ENCODE measurements at places on chromosomes 2 and 18.

DNA sequence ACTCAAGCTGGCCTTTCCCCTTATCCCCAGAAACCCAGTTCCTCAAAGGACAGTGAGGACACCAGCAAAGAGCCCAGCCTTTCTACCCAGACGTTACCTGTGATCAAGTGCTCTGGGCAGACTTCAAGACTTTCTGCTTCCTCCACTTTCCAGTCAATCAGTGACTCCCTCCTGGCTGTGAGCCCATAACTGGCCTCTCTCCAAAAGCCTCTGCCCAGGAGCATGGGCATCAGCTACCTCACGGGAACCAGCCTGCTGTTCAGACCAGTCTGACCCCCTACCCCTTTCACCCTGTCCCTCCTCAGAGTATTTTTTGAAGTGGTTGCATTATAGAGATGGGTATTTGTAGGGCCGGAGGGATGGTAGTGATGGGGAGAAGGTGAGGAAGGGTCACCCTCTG is 27.7 kb upstream of the CYP27A1 start:
- no peak for DNase-seq

DNA sequence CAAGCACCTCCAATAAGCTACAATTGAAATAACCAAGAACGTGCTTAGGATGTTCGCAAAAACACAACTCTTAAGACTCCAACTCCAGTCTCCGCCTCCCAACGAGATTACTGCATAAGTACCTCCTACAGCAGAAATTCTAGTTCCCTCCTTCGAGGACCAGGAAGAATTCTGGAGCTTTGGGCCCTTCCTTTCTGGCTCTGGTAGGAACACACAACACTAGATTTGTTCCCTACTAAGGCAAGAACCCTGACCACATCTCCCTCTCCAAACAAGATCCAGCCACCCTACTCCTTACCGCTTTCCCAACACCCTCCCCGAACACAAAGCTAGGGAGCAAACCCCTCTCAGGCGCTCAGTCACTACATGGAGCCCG is 721 bp downstream of the ADAM17 start:
- DNase-seq, result no peak

DNA sequence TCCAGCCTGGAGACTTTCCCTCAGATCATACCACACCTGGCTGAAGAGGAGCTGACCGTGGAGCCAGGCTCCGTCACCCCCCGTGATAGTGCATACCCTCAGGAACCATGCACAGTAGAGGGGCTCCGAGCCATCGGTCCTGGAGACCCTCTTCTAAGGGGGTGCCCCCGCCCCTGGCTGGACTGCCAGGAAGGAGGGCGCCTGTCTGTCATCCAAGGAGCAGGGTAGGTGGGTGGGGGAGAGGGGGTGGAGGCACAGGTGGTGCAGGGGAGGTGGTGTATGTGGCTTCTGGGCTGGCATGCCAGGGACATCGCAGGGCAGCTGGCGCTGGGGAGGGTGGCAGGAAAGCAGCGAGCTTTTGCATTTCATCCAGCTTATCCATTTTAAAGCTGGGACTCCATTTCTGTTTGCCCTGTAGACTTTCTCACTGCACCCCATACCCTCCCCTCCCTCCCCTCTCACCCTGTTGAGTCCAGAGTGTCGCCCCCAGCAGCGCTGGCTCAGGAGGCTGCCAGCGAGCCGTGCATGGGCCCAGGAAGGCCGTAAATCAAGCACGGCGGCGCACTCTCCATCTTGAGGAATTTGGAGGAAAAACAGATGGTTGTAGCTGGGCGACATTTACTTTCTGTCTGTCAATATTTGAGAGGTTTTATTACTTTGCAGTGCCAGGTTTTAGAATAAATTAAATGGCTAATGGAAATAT is 56.2 kb upstream of the HS6ST1 start:
- DNase-seq, result no peak

- no peak for DNase-seq
Measured at GRCh38 chr2:238504181-238504931, 77.6 kb downstream of the ASB1 start.

GRCh38 chr2:241561832-241562231 is 3.3 kb downstream of the BOK start:
- DNase-seq, result no peak

DNA sequence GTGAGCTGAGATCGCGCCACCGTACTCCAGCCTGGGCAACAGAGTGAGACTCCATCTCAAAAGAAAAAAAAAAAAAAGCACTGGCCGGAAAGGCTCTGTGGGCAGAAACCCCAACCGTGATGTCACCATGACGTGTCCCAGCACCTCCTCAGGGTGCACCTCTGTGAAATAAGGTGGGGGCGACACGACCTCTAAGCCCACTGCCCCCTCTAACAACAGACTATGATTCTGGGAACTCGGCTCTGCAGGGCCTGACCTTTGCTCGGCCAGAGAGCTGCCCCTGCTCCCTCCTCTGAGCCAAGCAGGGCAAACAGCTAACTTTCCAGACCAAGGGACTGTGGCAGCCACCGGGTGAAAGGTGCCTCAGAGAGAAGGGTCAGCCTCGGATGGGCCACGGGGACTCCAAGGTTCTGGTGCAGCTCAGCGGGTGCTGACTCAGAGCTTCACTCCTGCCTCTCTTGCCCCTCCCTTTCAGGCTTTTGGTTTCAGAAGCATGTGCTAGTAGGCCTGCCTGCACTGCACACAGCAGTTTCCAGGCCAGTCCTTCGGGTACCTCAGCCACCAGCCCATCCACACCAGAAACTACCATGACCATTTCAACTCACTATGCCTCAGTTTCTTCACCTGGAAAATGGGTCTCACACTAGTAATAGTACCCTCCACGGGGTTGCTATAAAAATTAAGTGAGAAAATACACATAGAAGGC is 8.0 kb downstream of the TMBIM1 start:
- no peak for DNase-seq

DNA sequence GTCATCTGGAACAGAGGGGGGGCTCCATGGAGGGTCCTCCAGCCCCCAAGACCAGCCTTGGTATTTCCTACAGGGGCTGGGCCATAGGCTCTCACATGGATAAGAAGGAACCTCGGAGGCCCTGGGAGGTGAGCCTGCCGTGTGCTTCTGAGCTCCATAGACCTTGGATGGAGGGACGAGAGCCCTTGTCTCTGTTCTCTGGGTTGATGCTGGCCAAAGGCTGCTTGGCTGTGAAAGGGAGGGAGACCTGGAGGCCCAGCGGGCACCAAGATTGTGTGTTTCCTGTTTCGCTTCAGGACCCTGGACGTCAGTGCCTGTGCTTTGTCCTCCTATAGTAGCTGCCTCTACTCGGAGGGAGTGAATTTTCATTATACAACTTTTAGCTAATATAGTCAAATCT is 20.8 kb downstream of the CABLES1 start:
- no peak for DNase-seq

GRCh38 chr18:28086670-28087552 is 90.0 kb downstream of the CDH2 start:
- no peak for DNase-seq

DNA sequence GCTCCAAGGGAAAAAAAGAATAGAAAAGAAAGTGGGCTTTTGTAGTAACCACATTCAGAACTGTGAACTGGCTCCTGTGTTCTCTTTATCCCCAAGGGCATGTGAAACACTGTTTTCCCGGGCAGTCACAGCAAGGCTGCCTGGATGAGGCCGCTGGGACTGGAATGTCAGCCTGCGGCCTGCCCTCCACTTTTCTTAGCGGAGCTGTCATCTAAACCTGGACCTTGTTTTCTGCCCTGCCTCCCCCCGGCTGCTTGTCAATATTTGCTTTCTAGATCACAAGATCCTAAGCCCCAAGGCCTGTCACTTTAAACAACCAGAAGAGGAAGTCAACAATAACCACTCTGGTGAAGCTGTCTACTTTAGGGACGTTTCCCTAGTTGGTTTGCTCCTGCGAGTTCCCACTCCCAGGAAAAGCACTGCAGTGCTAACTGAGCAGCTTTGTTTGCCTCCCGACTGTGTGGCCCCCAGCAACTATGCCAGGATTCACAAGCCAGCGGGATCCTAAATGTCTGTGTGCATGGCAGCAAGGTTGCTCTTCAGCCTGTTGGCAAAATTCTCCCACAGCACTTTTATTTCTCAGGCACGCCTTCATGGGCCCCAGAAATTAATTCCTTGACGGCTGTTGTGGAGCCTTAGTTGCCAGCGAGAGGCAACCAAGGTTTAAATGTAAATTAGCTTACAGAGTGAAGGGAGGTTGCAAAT is 30.6 kb downstream of the SOWAHC start:
- peak; percentile 49 for DNase-seq

- DNase-seq, result no peak
Measured at GRCh38 chr2:240510513-240511210, 47.1 kb downstream of the ANKMY1 start.

GRCh38 chr2:15315411-15315810 is 245.7 kb downstream of the NBAS start:
- DNase-seq, result no peak

DNA sequence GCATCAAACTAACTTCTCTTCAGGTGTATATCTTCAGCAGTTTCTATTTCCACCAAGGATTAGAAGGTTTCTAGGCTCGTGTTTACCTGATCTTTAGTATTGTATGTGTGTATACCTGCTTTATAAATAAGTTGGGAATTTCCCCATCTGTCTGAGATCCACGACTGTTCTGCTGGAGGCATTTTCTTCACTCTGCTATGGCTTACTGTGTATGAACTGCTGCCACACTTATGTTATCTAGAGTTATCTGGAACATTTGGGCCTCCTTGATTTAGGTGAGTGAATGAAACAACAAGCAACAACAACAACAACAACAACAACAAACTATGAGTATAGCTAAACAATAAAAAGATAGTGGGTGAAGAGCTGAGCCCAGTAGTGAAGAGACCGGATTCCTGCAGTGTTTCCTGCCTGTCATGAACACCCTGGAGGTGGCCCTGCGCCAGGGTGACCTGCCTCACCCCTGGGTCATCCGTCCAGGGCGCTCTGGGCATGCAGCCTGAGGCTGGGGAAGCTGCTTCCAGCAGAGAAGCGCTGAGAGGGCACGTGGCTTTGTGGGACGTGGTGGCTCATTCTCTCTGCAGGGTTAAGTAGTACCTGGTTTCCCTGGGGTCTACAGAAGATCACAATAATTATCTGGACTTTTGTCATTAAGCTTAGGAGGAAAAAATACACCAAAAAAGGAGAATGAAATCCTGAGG is 56.1 kb upstream of the GATA6 start:
- no peak for DNase-seq

DNA sequence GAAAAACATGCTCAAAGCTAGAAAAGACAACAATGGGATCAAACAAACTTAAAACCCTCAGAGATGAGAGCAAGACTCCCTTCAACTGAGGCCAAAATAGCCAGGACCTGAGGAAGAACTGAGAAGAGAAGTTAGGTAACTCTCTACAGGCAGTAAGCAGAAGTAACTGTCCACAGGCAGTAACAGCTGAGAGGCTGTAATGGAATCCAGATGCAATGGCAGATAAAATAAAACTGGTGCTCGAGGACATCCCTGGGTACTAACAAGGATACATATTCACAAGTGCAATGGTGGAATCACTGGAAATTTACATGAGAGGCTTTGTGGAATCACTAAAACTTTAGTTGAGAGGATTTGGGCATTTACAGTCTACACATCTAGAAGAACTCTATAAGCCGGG is 30.4 kb upstream of the C2orf66 start:
- no peak for DNase-seq

GRCh38 chr18:69528435-69528834 is 127.7 kb downstream of the DOK6 start:
- DNase-seq, result no peak

DNA sequence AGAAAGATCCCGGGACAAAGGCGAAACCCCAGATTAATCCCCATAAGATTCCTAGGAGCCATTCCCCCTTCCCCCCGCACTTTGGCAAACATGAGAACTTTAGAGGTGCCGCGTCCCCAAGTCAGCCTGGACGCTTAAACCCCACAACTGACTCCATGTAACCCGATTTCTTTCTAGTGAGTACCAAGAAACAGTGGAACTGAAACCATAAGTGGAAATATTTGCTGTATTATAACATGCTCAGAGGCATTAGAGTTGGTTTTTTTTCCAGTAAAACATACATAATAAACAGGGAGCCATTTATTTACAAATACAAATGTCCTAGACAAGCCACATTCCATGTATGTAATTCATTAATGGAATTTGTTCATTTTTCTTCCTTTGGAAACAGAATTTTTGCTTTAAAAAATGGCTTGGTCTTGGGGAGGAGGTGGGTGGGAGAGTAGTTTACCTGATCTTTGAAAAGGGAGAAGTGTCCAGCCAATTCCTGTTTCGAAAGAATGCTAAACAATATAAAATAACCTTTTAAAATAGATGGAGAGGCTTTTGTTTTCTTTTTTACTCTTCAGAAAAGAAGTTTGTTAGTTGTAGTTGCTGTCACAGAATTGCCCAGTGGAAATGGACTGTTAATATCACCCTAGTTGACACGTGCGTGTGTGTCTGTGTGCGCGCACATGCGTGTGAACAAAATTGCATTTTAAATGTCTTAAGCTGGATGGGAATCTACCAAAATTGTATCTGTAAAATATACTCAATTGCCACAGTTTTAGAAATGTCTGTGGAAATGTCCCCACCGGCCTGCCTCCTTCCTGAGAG is 10.6 kb downstream of the POU3F3 start:
- DNase-seq, result no peak

DNA sequence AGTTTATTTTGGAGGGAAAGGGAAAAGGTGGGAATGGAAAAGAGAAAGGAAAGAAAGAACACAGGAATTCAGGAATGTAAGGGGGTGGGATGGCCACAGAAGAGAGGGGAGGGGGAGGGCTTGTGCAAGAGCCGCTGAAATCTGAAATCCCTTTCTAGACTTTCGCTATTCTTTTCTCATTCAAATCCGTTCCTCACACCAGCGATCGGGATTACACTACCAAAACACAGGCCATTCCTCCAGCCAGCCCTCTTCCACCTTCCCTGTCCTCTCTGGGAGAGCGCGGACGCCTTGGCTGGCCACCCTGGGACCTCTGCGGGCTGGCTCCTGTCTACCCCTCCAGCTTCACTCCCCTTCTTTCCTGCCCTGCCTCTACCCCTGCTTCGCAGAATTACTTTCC is 102.3 kb downstream of the CDCA7 start:
- DNase-seq, result no peak

GRCh38 chr18:11839556-11839955 is 11.7 kb upstream of the CHMP1B start:
- DNase-seq, result no peak

DNA sequence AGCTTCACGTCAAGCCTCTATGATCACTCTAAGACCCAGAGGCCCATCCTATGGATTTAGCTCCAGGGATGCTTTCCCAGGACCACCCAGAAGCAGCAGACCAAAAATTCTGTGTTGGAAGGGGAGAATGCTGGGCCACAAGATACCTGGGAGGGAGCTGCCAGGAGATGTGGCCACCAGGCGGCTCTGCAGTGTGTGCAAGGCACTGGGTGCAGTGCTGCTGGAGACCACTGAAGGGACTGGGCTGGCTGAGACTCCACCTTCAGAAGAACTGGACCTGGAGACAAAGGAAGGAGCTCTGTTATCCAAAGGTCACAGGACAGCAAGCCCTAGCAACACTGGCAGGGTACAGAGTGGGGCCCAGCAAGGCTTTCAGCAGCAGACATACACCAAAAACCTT is 34.0 kb downstream of the KANSL3 start:
- no peak for DNase-seq

DNA sequence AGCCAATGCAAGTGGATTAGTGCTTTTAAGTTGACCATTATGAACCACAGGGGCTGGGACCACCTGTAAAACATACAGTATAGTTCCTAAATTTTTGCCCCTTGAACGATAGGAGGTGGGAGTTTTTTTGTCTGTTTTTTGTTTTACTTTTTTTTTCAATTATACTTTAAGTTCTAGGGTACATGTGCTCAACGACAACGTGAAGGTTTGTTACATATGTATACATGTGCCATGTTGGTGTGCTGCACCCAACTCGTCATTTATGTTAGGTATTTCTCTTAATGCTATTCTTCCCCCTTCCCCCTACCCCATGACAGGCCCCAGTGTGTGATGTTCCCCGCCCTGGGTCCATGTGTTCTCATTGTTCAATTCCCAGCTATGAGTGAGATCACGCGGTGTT is 1797.9 kb upstream of the PIK3C3 start:
- DNase-seq, result no peak
